ENCODE measurements at places on chromosomes 6 and 20.

DNA sequence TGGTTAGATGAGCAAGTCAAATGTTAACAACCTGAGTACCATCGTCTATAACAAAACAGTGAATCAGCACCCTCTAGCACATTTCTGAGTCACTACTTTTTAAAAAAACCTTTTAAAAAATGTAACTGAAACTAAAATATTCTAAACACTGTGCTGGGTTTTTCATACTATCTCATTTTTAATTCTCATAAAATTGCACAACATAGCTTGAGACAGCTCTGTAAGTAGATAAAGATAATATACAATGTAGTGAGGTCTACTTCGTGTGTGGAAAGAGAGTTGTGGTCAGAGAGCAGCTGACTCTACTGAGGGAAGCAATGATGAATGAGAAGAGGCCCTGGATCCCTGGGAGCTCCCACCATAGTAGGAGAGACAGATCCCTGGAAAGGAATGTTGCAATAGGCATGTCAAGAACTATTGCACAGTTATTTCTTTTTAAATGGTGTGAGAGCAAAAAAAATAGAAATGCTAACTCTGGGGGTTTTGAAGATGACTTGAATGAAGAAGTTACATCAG lies 13.6 kb upstream of the CALHM6 start:
- DNase-seq: no peak

DNA sequence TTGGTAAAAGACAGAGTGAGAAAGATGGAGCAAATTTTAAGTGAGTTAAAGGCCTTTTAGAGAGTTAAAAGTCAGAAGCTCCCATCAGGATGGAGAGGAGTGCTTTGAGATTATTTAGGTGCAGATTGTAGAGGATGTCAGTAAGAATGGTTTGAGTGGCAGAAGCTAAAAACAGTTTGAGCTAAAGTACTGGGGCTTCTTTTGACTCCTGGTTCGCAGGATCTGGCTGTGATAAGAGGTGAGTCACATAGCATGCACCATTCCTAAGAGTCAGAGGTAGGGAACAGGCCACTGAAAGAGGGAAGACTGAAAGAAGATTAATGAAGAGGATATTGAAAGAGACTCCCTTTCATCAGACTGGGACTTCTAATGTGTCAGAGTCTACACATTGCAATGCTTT lies 1047.9 kb upstream of the MAP3K7 start:
- DNase-seq: no peak

DNA sequence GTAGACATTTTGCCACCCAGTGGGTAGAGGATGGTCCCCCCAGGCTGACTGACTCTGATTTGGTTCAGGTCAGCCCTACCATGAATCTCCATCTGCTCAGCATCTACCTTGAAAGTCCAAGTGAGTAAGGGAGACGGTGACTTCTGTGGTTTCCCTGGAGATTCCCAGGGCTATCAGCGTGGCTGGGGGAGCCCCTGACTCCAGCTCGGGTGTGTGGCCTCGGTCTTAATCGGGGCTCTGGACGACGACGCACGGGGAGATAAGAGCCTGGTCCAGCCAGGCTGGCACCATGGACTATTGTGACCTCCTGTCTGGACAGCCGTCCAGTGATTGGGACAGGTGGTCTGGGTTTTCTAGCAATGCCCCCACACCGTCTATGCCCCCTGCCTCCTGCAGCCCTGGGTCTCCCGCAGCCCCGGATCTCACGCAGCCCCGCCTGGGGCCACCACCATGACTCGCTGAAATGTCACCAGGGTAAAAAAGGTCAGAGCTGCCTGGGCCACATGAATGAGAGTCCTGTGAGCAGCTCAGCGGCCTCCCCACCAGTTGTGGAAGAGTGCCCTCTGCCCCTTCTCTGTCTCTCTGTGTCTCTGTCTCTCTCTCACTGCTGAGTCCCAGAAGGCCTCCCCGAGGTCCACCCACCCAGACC lies 47.1 kb upstream of the GATA5 start:
- no peak for DNase-seq

DNA sequence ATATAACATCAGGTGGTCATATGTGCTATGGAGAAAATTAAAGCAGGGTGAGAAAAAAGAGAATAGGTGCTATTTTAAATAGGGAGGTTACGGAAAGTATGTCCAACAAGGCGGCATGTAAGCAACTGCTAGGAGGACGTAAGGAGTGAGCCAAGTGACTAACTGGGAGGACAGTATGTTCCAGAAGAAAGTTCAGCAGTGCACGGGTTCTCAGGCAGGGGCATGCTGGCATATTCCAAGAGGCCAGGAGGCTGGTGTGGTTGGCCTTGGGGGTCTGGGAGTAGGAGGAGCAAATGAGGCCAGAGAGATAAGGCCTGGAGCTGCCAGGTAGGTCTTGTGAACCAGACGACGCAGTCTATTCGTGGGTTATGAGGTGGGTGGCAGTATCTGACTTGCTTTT lies 112.4 kb downstream of the ARMC2 start:
- no peak for DNase-seq

DNA sequence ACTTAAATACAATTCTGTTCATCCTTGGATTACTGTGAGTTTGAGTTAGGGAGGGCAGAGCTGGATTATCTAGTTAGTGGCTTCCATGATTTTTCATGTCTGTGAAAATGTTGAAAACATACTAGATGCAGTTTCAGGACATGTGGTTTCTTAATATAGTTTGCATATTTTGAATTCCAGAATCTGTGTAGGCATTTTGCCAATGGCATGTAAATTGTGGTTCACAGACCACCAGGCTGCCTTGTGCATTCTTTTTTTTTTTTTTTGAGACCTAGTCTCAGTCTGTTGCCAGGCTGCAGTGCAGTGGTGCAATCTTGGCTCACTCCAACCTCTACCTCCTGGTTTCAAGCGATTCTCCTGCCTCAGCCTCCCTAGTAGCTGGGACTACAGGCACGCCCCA lies 42.8 kb downstream of the CDC5L start:
- DNase-seq: no peak

- DNase-seq: no peak
Observed at GRCh38 chr6:92479831-92480230, 939.5 kb downstream of the EPHA7 start.

DNA sequence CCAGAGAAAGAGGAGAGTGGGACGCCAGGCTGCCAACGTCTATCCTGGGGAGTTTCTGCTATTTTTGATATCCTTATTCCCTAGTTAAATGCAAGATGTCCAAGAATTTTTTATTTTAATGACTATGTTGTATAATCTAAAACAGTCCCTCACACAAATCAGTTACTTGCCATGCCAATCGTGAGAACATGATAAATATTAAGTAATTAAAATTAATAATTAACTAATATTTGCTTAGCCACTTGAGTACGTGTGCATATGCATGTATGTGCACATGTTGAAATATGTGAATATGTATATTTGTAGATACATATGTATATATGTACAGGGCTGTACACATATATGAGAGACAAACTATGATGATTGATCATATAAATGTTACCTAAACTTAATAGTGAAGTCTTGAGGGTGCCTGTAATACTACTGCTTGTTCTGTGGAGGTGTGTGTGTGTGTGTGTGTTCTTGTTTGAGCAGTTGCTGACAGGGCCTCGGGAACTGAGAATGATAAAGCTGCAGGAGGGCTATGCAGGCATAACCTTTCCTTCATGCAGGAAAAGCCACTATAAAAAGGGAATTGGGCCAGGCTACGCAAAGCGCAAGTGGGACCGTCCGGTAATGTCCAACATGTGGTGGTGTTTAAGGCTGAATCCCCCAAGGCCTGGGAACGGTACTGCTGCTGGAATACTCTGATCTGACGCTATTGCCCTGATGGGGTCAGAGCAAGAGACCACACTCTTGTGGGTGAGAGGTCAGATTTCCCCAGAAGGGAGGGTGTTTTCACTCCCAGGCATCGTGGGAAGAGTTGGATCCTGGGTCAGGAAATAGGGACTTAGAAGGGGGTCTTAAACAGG lies 148.3 kb upstream of the TBX18 start:
- DNase-seq: no peak

All from right kidney (tissue), 9 donors.